ENCODE measurements at places on chromosomes 5 and 9.

DNA sequence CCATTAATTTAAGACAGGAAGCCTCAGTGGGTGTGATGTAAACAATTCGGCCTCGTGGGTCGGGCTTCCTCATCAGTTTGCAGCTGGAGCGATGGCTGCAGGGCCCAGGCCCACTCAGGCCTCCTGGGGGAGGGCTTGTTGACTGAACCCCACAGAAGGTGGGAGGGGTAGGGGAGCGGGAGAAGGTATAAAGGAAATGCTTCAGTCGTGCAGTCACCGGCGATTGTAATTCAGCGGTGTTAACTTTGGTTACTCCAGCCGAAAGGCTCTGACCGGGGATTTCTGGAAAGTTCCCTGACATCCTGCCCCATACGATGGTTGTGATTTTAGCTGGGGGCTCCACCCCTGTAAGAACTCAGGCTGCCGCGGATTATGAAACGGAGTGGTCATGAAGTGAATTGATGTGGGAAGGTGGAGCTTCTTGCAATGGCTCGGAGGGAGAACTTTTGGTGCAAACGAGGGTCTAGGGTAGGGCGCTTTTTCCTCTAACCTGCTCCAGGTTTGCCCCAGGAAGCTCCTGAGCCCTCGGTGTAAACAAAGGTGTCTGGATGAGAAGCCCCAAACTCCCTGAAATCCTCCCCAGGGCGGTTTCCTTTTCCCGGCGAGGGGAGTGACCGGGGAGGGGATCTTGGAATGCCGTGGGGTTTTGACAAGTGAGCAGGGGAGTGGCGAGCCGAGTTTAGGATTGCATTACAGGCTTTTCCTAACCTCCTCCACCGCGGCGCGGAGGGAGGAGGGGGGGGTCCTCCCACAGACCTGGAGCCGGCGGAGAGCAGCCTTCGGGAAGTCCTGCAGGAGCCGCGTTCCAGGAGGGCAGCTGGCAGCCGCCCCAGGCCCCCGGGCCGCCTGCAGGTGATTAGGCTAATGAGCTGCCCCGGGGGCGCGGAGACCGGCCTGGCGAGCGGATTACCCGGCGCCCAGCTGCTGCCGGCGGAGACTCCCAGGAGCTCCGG, 215.5 kb downstream of the PDZD2 start:
- DNase-seq, result no peak

- DNase-seq, result peak; percentile 78
Observed at GRCh38 chr5:81787474-81788242, 36.8 kb upstream of the SSBP2 start.

DNA sequence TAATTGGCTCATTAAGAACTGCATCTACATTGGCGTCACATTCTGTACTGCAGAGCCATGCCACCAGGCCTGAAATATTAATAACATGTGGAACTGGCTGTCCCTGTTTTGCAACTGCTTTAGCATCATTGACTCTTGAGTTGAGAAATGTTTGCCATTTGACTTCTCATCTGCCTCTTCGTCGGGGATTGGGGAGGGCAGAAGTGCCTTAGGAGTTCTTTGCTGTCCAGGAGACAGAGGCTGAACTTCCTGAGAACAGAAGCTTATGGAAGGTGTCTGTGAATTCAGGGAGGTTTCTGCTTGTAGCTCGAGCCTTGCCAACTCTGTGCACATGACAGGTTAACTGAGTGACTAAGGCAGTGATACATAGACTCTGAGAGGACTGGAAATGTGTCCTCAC, 265.0 kb downstream of the KIF4B start:
- DNase-seq, result no peak

- peak; percentile 59 for DNase-seq
Observed at GRCh38 chr5:113212244-113212920, 222.4 kb downstream of the TSSK1B start.

- no peak for DNase-seq
Observed at GRCh38 chr5:170268884-170269283, 28.7 kb downstream of the LCP2 start.

DNA sequence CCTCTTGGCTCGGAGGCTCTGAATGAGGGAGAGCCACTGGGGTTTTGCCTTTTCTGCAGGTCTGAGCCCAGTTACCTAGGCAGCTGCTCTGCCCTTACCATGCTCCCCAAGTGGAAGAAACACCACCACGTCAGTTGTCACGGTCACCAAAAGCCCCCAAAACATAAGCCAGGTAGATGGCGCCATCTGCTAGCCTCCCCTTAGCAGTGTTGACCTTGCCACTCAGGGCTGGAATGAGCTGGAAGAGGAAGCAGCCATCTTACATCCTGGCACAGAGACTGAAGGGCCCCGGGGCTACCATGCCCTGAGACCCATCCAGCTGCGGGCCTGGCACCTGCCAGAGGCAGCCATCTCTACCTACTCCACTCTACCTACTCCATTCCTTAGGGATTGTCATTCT, 7.4 kb downstream of the ZER1 start:
- DNase-seq, result no peak

DNA sequence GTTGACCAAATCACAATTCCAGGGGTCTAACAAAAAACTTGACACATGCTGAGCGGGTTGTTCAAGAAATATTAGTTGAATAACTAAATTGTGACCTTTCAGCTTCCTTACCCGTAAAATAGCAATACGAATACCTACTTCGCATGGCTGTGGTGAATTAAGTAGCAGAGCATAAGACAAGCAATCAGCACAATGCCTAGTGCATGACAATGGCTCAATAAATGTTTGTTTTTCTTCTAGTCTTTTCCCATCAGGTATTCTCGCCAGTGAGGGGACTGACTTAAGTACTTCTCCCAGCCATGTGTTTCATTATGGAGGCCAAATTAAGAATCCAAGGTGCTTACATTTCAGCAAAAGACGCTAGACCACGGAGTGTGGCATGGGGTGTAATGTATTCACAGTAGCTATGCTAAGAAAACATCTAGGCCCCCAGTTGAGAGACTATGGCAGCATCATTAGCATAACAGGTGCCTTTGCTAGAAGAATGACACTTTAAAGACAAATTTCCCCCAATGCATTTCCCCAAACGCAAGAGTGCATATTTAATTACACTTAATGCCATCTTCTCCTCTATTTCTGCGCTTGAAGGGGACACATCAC, 145.9 kb downstream of the ASTN2 start:
- no peak for DNase-seq

DNA sequence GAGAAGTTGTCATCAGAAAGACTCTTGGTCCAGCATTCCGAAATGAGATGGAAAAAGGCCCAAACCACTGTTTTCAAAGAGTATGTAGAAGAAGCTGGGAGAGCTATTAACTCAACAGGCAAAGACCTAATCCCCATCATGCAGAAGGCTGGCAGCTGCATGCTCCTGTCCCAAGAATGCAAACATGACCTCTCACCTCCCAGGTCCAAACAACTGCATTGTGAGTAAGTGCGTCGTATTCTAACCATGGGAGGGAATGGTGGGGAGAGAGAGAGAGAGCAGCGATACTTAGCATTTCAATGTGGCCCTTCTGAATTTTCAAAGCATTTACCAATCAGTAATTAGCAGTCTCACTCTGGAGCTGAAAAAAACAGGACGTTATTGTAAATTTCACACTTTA, 27.6 kb downstream of the TRPC7 start:
- DNase-seq, result no peak

GRCh38 chr9:3441197-3441816, 84.5 kb downstream of the RFX3 start:
- peak; percentile 51 for DNase-seq

DNA sequence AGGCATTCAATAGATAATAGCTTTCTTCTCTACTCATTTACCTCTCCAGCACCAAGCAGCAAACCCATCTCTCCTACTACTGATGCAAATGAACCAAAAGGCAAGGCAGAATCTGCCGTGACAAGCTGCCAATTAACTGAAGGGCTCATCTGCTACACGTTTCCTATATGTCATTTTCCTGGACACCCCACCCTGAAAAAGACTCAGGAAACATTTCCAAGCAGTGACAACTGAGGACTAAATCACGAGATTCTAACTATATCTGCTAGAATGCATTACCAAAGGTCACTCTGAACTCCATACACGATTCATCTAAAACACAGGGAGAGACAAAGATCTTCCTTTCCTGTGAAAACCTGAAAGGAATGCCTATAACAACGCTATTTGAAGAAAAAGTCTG, 12.9 kb downstream of the PLPP1 start:
- no peak for DNase-seq

DNA sequence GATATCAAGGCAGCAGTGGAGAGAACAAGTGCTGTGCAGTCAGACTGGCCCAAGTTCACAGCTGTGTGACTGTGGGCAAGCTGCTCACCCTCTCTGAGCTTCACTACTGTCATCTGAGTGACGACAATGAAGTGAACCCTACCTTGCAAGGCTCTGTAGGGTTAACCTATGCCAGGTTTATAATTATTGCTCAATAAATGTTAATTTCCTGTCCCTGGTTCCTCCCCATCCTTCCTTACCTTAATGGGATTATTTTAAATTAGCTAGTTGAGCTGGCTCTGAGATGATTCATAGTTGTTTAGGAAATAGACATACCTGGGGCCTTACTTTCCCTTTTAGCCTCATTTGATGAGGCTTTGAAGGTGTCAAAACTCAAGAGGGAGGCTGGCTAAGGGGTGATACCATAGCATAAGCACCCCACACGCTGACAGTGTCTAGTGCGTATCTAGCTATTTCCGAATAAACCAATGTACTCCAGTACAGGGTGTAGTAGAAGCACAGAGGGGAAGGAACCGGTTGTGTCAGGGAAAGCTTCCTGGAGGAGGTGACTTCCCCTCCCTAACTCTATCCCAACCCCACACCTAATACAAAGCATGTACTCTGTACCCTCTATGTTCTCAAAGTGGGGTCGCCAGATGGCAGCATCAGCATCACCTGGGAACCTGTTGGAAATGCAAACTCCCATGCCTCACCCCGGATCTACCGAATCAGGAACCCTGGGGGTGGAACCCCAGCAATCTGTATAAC, 63.3 kb upstream of the SLC25A51 start:
- no peak for DNase-seq

DNA sequence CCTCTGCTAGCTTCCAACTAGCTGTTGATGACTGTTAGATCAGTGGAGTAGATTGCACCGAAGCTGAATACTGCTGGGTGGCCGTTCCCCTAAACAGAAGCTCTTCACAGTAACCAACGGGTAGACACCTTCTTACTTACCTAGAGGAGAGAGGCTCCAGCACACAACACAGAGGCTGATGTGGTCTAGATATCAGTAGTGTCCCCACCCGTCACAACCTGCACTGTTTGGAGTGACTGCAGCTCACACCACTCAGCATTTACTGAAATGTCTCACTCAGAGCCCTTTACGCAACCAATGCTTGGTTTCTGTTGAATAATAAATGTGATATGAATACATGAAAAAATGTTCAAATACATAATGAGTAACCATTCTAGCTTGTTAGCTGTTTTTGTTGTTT, 5.3 kb downstream of the TMEM174 start:
- no peak for DNase-seq

- DNase-seq, result no peak
Observed at GRCh38 chr9:109652112-109652511, 127.9 kb upstream of the PALM2AKAP2 start.

DNA sequence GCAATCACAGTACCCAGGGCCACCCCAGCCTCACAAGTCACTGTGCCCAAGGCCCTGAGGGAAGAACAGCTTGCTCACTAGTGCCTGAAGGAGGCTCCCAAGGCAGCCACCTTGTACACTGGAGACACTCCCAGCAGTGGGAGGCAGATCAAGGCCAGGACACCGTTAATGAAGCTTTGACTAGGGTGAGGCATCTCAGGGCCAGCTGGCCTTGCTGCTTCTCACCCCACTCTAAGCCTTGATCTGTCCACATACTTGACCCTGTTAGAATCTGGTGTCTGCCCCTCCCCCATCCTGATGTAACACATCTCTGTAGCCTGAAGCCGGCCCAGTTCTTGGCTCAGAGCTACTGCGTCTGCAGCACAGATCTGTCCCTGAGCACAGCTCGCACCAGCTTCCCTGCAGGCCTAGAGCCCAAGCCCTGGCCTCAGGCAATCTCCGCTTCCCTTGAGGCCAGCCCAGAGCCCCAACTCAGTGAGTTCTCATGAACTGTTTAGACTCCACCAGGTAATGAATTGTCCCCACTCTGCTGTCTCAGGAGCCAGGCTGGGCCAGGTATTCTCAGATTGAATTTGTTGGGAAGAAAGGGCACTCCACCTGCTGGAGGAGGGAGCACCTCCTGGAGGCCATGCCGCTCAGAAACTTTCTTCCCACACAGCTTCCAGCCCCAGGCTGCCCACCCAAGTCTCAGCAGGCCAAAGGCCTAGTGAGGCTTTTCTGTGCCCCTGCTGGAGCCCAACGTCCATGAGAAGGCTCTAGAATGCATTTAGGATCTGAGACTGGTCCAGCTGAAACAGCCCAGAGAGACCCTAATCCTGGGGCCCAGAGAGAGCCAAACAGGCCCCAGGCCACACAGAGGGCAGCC, 13.4 kb upstream of the JADE2 start:
- no peak for DNase-seq

- DNase-seq, result peak; percentile 79
Observed at GRCh38 chr5:4097199-4097598, 501.6 kb downstream of the IRX1 start.

GRCh38 chr5:119287547-119288111, 68.2 kb upstream of the TNFAIP8 start:
- DNase-seq, result no peak

DNA sequence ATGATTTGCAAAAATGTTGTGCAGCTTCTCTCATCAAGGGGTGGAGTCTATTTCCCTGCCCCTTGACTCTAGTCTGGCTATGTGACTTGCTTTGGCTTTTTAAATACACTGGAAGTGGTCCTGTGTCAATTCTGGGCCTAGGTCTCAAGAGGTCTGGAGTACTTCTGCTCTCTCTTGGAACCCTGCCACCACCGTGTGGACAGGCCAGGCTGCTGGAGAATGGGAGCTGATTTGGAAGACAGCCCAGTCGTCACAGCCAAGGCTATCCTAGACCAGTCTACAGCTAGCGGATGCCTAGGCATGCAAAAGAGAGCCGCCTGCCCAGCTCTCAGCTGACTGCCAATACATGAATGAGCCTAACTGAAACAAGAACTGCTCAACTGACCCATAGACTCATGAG, 56.7 kb upstream of the CLINT1 start:
- DNase-seq, result peak; percentile 98

- DNase-seq, result no peak
Observed at GRCh38 chr9:114231273-114231672, 75.9 kb downstream of the COL27A1 start.

DNA sequence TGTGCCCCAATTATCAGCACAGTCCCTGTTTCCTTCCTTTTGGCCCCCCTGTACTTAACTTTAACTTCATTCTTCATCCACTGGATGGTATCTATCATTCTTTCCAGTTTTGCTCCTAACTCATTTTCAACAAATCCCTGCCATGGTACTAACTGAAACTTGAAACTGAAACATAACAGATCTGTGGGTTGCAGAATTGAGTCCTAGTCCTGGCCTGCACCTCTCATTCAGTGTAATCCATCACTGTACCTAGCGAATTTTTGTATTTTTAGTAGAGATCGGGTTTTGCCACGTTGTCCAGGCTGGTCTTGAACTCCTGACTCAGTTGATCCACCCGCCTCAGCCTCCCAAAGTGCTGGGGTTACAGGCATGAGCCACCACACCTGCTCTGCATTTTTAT, 15.3 kb upstream of the PIK3R1 start:
- DNase-seq, result no peak

GRCh38 chr5:164220522-164220921, 715.1 kb downstream of the MAT2B start:
- DNase-seq, result no peak

GRCh38 chr9:136784249-136784996, 6.7 kb upstream of the TMEM141 start:
- DNase-seq, result no peak
